ENCODE measurements at places on chromosomes 1 and 21.

DNA sequence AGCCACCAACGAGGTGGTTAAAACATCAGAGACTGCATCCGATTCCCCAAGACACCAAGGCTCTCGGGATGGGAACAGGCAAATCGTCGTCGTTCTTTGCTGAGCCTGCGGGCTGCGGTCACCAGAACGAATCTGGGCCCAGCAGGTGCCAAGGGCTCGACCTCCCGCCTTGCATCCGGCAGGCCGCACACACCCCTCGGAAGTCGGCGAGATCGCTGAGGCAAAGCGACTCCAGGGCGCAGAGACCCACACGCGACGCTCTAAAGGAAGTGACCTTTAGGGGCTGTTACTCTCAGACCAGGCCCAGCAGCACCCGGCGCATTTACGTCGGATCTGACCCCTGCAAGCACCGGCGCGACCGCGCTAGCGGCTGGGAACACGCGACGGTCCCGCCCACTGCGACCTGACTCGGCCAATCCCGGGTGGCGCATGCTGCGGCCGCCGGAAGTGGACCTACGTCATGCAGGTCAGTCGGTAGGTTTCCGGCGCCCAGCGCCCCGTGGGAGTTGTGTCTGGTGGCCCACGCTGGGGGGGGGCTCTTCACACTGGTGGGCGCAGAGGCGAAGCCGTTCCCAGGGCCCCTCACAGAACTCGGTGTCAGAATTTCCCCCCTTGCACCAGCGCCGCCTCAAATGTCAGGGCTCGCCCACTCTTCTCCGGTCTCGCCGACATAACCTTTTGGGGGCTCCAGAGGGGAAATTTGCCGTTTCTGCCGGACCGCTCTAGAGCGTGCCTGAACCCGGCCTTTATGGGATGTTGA lies 7.5 kb upstream of the PARK7 start:
- H3K4me3 ChIP-seq, result peak overlapping the region; percentile 77
- peak overlapping the region; percentile 78 for H3K27ac ChIP-seq
- H3K27me3 ChIP-seq, result no peaks in the 10 kb centered on the region
- DNase-seq, result peak; percentile 97

GRCh38 chr1:15850471-15851001 lies 3.0 kb downstream of the SPEN start:
- peak overlapping the region; percentile 93 for H3K4me3 ChIP-seq
- no peaks in the 10 kb centered on the region for H3K27me3 ChIP-seq
- H3K27ac ChIP-seq, result no peak overlapping the region
- H3K4me1 ChIP-seq, result peaks cover 12% of the 10 kb centered on the region

DNA sequence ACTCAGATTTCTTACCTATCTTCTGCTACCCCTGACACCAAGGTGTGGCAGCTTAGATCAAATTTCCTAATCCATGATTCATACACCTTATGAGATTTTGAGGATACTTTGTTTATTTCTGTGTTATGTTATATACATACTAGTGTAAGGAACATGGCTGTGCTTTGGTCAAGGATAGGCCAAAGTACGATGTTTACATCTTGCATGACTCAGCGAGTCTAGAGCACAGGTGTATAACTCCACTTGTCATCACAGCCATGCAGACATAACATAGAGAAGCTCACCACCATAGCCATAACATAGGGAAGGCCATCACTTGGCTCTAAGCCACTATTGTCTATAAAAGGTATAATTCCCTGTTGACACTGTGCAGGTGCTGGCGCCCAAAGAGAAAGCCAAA lies 61.2 kb downstream of the GBP6 start:
- no peaks in the 10 kb centered on the region for H3K4me1 ChIP-seq
- no peak overlapping the region for H3K27ac ChIP-seq
- no peak for DNase-seq
- H3K27me3 ChIP-seq, result no peaks in the 10 kb centered on the region
- no peaks in the 10 kb centered on the region for H3K36me3 ChIP-seq
- no peak overlapping the region for H3K4me3 ChIP-seq

- H3K27me3 ChIP-seq, result no peaks in the 10 kb centered on the region
- peak overlapping the region; percentile 67 for H3K27ac ChIP-seq
Measured at GRCh38 chr1:6601923-6602668, 573 bp downstream of the KLHL21 start.

- H3K36me3 ChIP-seq, result no peaks in the 10 kb centered on the region
- no peak overlapping the region for H3K27ac ChIP-seq
- no peak overlapping the region for H3K4me3 ChIP-seq
- H3K4me1 ChIP-seq, result no peaks in the 10 kb centered on the region
- peaks cover 2% of the 10 kb centered on the region for H3K27me3 ChIP-seq
Measured at GRCh38 chr1:207346513-207346912, 25.0 kb downstream of the CD55 start.

DNA sequence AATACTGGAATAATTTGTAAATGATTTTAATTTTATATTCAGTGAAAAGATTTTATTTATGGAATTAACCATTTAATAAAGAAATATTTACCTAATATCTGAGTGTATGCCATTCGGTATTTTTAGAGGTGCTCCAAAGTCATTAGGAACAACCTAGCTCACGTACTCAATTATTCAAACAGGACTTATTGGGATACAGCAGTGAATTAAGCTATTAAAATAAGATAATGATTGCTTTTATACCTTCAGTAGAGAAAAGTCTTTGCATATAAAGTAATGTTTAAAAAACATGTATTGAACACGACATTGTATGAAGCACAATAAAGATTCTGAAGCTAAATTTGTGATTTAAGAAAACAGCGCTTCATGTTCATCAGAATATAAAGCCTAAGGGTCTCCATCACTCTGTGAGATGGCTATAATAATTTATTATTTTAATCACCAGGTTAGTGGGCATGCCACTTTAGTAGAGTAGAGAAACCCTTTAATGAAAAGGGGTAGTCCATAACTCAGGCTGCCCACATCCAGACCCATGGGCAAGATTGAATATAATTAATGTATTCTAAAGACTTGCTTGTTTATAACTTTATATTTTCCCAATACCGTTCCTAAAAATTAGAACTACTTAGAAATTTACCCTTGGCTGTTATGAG lies 3.2 kb downstream of the CCN1 start:
- H3K27me3 ChIP-seq, result no peaks in the 10 kb centered on the region
- H3K4me1 ChIP-seq, result peaks cover 3% of the 10 kb centered on the region
- DNase-seq, result no peak
- H3K27ac ChIP-seq, result no peak overlapping the region
- H3K36me3 ChIP-seq, result no peaks in the 10 kb centered on the region
- H3K4me3 ChIP-seq, result peak overlapping the region; percentile 87

- H3K27ac ChIP-seq, result peak overlapping the region; percentile 31
- no peak for DNase-seq
- peaks cover 3% of the 10 kb centered on the region for H3K4me1 ChIP-seq
- H3K4me3 ChIP-seq, result peak overlapping the region; percentile 94
- H3K36me3 ChIP-seq, result no peaks in the 10 kb centered on the region
- no peaks in the 10 kb centered on the region for H3K27me3 ChIP-seq
Measured at GRCh38 chr1:151326619-151327222, 495 bp downstream of the PI4KB start.

DNA sequence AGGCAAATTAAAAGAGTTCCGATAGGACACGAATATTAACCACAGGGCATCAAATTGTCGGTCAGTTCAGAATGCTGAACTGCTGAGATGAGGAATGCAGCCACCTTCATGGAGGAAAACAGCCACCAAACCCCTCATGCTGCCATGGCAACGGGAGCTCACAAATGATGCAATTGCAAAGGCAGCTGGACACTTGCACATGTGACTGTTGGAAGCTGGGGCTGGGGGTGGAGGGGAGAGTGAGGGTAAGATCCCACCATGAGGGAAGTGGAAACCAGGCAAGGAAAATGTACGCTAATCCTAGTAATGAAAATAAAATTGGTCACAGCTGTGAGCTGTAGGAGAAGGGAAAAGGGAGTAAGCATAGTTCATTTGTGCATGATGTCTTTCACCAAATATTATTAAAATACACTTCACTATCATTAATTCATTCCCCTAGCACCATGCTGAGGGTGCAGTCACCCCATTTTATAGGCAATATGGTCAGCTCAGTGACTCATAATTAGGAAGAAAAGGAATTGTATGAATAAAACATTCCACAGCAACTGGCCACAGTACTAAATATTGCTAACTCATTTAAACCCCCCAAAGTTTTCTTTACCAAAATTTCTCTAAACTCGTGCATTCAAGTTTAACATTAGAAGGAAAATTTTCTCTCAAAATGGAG lies 15.3 kb downstream of the BECN2 start:
- no peaks in the 10 kb centered on the region for H3K4me1 ChIP-seq
- H3K36me3 ChIP-seq, result no peaks in the 10 kb centered on the region
- H3K4me3 ChIP-seq, result no peak overlapping the region
- no peak for DNase-seq
- no peak overlapping the region for H3K27ac ChIP-seq

DNA sequence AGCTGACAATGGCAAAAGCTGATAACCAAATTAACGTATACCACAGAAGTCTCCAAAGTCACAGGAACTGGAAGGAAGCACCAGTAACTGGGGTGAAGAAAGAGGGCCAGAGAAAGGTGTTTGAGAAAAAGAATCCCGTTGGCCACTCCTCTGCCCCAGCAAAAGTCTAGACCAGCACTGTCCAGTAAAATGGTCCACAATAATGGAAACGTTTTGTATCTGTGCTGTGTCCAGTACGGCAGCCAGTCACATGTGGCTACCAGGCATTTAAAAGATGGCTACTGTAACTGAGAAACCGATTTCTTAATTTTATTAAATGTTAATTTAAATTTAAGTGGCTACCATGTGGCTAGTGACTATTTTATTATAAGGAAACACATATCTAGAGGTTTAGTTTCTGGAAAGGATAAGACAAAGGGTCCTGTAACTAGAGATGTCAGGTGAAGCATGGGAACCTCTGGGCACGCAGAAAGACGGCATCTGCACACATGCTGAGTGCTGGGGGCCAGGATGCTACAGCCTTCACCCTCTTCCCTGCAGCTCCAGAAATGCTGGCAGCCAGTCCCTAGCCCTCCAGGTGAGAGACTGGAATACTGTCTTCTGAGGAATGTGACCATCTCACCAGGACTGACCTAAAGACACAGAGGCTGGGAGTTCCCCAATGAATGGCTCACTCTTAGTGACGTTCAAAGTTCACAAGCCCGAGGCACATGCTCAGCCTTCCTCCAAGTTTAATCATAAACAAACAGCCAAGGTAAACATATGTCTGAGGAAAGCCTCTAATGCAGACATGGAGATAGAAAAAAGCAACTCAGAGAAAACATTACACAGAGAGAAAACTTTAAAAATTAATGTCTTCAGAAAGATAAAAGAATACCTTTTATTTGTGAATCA lies 50.7 kb downstream of the JAK1 start:
- no peaks in the 10 kb centered on the region for H3K27me3 ChIP-seq
- no peak overlapping the region for H3K27ac ChIP-seq
- peaks cover 22% of the 10 kb centered on the region for H3K4me1 ChIP-seq
- H3K36me3 ChIP-seq, result no peaks in the 10 kb centered on the region

- no peaks in the 10 kb centered on the region for H3K36me3 ChIP-seq
- no peak overlapping the region for H3K4me3 ChIP-seq
- no peaks in the 10 kb centered on the region for H3K27me3 ChIP-seq
- no peak for DNase-seq
- no peak overlapping the region for H3K27ac ChIP-seq
Measured at GRCh38 chr1:94104776-94105580, 16.0 kb downstream of the ABCA4 start.

- H3K4me3 ChIP-seq, result no peak overlapping the region
- no peaks in the 10 kb centered on the region for H3K4me1 ChIP-seq
- H3K27ac ChIP-seq, result no peak overlapping the region
- DNase-seq, result no peak
Measured at GRCh38 chr1:184775885-184776284, 21.2 kb upstream of the EDEM3 start.

DNA sequence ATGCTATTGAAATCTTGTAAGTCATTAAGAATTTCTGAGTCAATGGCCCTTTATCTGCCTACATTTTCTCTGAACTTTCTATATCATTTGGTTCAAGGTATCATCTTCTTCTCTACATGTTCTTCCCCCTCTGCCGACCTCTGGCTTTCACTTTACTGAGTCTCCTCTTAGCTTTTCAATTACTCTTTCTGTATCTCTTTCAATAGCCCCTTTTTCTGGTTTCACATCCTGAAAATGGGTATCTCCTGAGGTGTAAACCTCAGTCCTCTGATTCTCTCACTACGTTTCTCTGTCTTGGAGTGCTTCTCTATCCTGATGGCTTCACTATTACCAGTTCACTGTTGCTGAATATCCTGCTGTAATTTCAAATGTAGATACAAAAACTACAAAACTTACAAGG lies 98.9 kb downstream of the LYST start:
- no peaks in the 10 kb centered on the region for H3K4me1 ChIP-seq
- H3K4me3 ChIP-seq, result no peak overlapping the region
- DNase-seq, result no peak
- H3K36me3 ChIP-seq, result no peaks in the 10 kb centered on the region
- H3K27ac ChIP-seq, result no peak overlapping the region

- no peaks in the 10 kb centered on the region for H3K27me3 ChIP-seq
- peaks cover 1% of the 10 kb centered on the region for H3K4me1 ChIP-seq
- H3K36me3 ChIP-seq, result no peaks in the 10 kb centered on the region
- no peak overlapping the region for H3K4me3 ChIP-seq
- H3K27ac ChIP-seq, result no peak overlapping the region
Measured at GRCh38 chr1:226425004-226425378, 17.1 kb upstream of the PARP1 start.

DNA sequence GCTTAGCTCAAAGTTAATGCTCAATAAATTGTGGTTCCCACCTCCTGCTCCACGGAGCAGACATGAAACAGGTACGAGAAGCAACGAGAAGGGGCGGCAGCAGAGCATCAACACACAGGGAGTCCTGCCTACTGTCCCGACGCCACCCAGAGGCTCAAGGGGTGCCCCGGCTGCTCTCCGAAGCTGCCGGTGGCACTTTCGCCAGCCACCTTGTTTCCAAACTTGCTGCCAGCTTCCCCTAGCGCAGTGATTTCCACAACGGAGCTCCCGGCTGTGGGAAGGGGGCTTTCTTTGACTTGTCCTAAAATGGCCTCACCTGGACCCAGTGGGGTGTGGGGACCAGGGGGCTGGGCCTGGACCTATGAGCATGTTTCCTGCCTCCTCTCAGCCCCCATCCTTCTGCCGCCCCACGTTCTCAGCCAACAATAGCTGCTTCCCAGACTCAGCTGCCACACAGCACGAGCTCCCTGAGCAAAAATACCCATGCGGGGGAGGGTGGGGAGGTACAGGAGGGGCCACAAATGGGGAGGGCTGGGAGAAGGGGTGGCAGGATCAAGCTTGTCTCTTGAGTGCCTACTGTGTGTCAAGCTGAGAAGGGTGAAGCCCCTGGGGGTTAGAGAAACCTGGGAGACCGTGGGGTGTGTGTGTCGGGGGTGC lies 35.6 kb upstream of the ECE1 start:
- no peaks in the 10 kb centered on the region for H3K36me3 ChIP-seq
- peaks cover 59% of the 10 kb centered on the region for H3K4me1 ChIP-seq
- H3K4me3 ChIP-seq, result no peak overlapping the region

GRCh38 chr1:209830722-209831121 lies 3.0 kb downstream of the UTP25 start:
- H3K4me1 ChIP-seq, result peaks cover 2% of the 10 kb centered on the region
- no peaks in the 10 kb centered on the region for H3K36me3 ChIP-seq
- H3K4me3 ChIP-seq, result no peak overlapping the region
- no peak for DNase-seq

- no peak for DNase-seq
- H3K36me3 ChIP-seq, result no peaks in the 10 kb centered on the region
- no peaks in the 10 kb centered on the region for H3K4me1 ChIP-seq
- no peaks in the 10 kb centered on the region for H3K27me3 ChIP-seq
- H3K27ac ChIP-seq, result no peak overlapping the region
Measured at GRCh38 chr1:210531475-210532222, 202.9 kb downstream of the HHAT start.

Measured in ovary (tissue), 10 donors.